ENCODE measurements at places on chromosomes 2 and 18.

- DNase-seq = no peak
Observed at GRCh38 chr18:73962256-73962655, 185.4 kb downstream of the FBXO15 start.

DNA sequence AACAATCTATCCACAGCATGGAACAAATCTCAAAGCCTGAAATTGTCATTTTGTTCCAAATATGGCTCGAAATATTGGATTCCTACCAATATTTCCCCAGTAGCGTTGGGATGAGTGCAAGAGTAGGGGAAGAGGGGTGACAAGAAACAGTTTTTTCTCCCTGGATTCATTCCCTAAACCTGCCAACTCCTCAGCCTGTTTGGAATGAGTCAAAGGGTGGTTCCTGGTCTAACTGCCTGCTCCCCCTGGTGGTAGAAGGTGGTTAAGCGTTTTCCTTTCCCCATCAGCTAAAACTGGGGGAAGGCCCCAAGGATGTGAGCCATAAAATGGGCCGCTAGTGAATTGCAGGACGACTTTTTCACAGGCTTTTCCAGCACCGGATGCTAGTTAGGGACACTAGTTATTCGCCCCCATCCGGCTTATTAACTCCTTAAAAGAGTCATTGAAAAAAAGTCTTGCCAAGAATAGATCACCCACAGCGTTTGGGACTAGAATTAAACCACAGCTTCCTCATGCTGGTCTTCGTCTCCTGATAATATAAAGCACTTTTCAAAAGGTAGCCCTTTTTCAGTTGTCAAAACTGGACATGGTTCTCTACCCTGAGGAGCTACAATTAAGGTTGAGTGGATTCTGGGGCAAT, 72.5 kb downstream of the DHRS9 start:
- DNase-seq = peak; percentile 51

GRCh38 chr2:138503087-138503442, 1.5 kb downstream of the SPOPL start:
- peak; percentile 12 for DNase-seq

GRCh38 chr18:50717563-50717962, 102.3 kb downstream of the MRO start:
- no peak for DNase-seq

DNA sequence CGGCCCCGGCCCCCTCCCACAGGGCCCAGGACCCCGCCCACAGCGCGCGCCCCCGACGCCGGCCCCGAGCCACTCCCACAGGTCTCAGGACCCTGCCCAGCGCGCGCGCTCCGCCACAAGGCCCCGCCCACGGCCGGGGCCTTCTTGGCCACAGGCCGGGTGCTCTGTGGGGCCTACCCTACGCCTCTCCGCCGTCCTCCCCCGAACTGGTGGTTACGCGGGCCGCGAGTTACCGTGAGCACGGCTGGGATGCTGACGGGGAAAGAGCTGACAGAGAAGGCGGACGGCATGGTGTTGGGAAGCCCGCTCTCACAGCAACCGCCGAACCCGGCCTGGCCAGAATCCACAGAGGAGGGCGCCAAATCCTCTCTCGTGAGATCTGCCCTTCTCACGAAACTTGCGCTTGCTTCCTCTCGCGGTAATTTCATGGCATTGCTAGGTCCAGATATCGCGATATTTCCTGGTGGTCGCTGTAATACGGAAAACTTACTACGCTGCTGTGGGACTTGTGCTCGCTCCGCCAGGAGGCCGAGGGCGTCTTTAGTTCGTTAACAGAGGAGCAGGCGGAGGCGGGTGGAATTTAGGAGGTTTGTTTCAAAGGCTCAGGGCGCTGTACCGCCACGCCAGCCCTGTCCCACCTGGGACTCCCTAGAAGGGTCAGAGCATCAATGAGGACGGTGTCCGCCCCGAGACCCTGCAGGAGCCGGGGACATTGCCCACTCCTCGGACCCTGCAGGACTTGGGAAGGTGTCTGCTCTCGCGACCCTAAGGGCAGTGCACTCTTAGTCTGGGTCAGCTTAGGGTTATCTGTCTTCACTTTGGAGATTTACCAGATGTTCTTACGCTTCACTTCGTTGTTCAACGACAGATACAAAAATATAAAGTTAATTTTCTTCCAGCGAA, at the start of gene TMEM18:
Gene TMEM18 (minus strand): TSS at position 351 of the 903 bp plus-strand sequence. CDS start 61 bp downstream, at position 290.
- peak; percentile 98 for DNase-seq

- DNase-seq = peak; percentile 46
Observed at GRCh38 chr18:21955757-21956652, 213.4 kb upstream of the GATA6 start.

GRCh38 chr2:144619760-144620159, 99.8 kb upstream of the ZEB2 start:
- DNase-seq = no peak

DNA sequence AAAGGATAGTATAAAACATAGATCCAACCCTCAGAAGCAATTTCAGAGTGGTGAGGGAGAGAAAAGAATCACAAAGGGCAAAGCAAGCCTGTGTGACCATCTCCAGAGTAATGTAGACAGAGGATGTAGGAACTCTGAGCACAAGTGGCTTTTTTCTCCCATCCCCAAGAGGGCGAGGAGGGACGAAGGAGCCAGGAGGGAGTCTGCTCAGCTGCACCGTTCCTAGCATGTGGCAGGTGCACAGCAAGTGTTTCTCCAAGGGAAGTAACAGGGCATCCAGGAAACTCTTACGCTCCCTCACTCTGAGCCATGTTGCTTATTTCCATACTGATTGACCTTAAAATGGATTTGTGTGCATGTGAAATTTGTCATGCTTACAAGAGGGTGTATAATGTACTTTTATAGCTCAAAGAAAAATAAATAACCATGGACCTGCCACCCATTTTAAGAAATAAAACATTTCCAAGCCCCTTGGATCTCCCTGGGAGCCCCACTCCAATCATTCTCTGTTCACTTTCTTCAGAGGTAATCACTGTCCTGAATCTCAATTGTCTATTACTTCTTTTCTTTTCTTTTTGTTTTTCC, 37.8 kb upstream of the SEC11C start:
- DNase-seq = no peak

DNA sequence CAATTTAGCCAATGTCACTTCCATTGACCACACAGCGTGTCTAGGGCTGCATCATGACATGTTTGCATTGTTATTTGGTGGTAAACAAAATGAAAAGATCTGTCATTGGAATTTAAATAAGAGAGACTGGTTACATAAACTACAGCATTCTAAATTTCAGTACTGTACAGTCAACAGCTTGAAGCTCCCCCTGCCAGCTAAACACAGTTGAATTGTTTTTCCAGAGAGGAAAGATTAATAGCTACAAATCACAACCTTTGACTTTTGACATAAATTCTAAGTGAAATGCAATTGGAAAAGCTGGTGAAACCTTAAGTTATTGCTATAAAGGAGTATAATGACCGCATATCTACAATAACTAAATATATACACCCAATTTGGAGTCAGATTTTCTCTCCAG, 1600.0 kb upstream of the ACVR2A start:
- peak; percentile 1 for DNase-seq

DNA sequence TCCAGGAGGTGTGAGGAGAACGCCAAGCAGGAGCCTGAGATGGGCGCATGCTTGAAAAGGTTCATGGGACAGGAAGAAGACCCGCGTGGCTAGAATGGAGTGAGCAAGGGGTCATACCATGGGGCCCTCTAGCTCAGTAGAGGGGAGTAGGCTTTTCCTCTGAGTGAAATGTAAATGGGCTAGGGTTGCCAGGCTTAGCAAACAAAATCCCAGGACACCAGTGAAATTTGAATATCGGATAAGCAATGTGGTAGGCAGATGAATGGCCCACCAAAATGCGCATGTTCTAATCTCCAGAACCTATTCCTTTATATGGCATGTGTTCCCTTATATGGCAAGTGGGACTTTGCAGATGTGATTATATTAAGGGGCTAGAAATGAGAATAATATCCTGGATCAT, 174.1 kb upstream of the CCDC68 start:
- DNase-seq = no peak

DNA sequence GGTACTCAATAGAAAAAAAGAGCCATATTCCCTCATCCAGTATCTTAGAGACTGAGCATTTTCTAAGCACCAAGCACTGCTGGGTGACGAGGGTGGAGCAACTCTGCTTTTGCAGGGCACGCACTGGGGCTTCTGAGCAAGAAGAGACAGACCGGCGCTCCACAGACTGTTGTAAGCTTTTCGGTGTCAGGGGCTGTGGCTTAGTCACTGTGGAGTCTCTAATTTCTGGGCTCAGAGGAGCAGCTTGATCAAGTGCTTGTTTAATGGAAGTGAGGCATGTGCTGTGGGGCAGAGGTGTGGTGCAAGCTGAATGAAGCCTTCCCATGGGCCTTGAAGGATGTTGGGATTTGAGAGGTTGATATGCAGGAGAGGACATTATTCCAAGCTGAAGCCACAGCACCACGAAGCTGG, 227.1 kb downstream of the MYCN start:
- no peak for DNase-seq

- DNase-seq = no peak
Observed at GRCh38 chr18:33653231-33653630, 75.2 kb downstream of the ASXL3 start.

- DNase-seq = no peak
Observed at GRCh38 chr2:65026154-65026553, 30.1 kb upstream of the CEP68 start.

DNA sequence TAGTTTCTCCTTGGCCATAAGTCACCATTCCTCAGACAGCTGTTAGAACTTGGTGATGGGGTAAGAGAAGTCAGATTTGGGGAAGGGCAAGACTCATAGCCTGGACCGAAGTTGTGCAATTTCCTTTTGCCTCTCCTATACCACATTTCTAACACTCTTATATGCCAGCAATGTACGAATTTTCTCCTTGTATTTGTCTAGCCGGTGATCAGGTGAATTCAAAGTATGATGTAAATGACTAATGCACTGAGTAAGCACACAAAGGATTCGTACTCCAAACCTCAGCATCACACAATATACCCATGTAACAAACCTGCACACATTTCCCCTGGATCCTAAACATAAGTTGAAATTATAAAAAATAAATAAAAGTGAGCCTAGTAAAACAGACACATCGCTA, 1143.5 kb upstream of the CELF4 start:
- no peak for DNase-seq

DNA sequence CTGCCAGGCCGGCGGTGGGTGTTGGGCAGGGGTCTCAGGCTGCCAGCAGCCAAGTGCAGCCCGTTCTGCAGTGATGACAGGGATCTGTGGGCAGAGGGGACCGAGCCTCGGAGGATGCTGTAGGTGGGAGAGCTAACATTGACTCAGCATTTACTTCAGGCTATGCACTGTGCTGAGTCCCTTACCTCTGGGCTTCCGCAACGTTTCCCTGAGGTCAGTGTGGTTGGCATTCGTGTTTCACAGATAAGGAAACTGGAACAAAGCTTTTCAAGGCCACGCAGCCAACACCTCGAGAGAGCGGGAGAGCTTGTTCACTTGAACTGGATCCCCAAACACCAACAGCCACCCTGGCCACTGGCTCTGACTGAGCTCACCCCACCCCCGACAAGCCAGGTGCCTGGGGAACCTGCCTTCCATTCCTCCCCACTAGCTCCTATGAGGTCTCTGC, 839 bp upstream of the GPR148 start:
- no peak for DNase-seq

DNA sequence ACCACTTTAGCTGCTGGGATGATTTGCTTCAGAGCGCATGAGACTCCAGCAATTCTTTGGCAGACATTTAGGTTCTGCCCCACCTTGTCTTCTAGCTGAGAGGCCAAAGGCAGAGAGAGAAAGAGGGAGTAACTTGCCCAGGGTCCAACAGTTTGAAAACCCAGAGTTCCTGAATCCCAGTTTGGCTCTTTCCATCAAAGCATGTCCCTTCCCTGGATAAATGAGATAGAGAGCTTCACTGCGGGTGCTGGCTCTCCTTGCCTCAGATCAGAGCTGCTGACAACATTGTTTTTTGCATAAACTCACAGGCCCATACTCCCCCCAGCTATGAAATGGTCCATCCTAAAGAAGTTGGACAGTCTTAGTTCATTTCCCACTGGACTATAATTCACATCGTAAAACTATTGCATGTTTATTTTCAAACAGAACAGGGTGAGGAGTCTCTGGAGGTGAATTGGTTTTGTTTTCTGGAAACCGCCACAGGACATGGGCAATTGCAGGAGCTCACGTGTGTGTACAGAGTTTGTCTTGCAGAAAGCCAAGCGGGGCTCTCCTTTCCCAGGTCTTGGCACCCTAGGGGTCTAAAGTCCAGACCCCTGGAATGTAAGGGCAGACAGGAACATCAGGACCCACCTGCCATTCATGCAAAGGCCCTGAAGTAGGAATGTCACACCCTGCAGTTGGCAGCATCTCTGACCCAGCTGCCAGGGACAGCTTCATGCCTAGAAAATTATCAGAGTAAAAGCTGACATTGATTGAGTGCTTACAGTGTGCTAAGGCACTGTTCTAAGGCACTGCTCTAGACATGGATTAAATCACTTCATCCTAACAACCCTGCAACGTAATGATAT, 25.0 kb upstream of the SLC14A2 start:
- DNase-seq = no peak

DNA sequence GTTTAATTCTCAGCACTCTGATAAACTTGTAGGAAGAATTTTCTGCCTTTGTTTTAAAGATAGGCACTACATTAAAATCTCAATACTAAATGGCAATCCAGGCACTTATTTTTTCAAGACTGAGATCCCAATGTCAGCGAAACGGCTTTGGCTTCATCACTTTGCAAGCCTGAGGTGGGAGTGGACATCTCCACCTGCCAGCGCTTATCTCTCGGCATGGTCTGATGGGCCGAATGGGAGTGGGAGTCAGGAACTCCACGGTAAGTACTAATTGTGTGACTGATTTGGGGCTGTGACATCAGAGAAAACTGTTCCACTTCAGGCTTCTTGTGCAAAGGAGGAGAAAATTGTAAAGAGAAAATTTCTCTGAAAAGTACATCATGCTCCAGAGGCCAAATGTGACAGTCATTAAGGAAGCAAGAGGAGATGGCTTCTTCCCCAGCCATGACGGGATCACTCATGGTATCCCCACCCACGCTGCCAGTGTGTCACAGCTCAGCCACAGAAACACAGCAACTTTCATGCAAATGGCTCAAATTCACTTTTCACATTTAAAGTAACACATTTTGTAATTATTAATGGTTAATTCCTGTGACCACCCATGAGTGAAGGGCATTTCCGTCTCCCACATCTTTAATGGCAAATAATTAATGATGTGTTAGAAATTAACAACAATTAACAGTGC, 385.5 kb upstream of the HNRNPA3 start:
- DNase-seq = no peak

DNA sequence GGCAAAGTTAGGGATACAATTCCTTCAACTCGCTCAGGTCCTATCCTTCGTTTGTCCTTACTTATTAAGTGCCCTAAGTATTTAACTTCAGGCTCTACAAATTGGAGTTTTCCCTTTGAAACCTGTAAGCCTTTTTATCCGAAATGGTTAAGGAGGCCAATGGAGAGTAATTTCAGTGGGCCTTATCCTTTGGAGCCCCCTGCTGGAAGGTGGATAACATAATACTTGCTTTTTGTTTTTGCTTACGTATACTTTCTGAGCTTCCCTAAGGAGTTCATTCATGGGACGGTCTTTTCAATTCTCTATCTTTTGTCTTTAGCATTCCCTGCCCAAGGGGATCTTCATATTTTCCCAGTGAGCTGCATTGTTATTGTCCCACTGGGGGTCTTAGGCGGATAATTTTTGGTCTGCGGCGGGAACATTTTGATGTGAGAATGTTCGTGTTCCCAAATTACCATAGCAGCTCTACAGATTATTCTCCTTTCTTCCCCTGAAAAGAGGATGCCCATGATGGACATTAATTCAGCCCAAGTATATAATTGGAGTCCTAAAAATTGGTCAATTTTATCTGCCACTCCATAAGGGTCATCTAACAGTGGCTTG, 34.4 kb upstream of the TRAPPC8 start:
- DNase-seq = peak; percentile 8
